ENCODE measurements at places on chromosomes 2 and 18.

DNA sequence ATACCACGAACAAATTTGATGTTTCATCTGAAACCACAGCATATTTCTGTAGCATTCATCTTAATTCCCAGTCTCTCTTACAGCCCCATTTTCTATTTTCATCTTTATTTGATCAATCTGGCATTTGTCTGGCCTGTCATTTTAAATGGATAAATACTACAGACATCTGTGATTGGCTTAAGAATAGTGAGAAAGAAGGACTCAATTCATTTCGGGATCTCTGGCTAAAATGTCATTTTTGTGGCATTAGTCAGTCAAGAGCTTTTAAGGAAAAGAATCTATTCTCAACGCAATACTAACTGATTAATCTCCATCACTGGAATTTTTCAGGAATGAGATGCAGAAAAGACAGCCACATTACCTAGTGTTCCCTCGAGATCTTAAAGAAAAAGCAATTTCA is 585.9 kb downstream of the IRS1 start:
- DNase-seq = no peak
- H3K27ac ChIP-seq = no peak overlapping the region
- no peaks in the 10 kb centered on the region for H3K27me3 ChIP-seq
- H3K4me3 ChIP-seq = no peak overlapping the region
- no peaks in the 10 kb centered on the region for H3K36me3 ChIP-seq
- peaks cover 3% of the 10 kb centered on the region for H3K4me1 ChIP-seq

- H3K4me3 ChIP-seq = peak overlapping the region; percentile 56
- H3K36me3 ChIP-seq = no peaks in the 10 kb centered on the region
- DNase-seq = peak; percentile 23
- peaks cover 22% of the 10 kb centered on the region for H3K4me1 ChIP-seq
- H3K27me3 ChIP-seq = no peaks in the 10 kb centered on the region
Measured at GRCh38 chr2:96537734-96538486, 1.4 kb downstream of the ARID5A start.

GRCh38 chr2:10327896-10328669 is 25.4 kb downstream of the HPCAL1 start:
- peak overlapping the region; percentile 28 for H3K27ac ChIP-seq
- no peaks in the 10 kb centered on the region for H3K27me3 ChIP-seq
- no peak overlapping the region for H3K4me3 ChIP-seq
- H3K36me3 ChIP-seq = no peaks in the 10 kb centered on the region
- DNase-seq = no peak
- H3K4me1 ChIP-seq = peaks cover 65% of the 10 kb centered on the region

DNA sequence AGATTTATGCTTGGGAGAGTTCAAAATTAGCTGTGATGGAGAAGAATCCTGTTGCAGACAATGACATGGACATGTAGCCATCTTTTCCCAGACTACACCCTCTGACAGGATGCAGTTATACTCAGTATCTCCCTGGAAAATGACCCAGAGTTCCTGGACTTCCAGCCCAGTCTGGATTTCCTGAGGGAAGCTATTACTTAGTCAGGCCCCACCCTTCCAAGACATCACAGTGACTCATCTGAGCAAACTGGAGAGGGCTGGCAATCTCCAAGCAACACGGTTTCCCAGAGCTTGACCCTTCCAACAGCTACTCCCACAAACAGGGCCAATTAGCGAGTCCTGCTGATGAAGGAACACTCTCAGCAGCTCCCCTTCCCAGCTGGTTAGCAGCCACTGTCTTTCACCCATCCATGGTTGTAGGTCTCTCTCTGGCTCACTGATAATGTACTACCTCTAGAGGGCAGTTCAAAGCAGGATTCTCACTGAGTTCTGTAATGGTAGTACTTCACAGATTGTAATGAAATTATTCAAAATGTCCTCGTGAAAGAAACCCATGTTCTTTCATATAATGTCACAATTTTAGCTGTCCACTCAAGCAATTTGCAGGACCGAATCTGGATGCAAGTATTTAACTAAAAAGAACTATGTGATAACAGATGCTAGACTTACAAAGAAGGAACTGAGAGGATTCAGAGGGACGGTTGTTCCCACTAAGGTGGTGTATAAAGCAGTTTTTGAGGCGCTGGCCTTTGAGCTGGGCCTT is 110.2 kb downstream of the MDH1 start:
- peak; percentile 93 for DNase-seq
- H3K36me3 ChIP-seq = no peaks in the 10 kb centered on the region
- H3K27ac ChIP-seq = peak overlapping the region; percentile 48
- no peaks in the 10 kb centered on the region for H3K27me3 ChIP-seq
- H3K4me3 ChIP-seq = no peak overlapping the region

DNA sequence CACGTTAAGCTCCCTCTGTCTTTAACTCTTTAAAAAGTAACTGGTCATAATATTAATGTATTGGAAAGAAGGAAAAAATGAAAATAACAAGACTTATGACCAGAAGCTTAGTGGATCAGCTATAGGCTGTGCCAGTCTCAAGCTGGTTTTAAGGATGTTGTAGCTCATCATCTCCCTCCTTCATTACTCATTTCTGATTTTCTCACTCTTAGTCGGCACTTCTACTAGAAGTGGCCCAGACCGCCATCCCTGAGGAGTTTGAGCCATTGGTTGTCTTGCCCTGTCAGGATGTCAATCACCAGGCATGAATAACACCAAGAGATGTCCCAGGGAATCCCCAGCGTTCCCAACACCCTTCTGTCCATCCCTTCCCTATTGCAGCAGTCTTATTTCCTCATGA is 151.5 kb downstream of the ASXL3 start:
- H3K4me1 ChIP-seq = no peaks in the 10 kb centered on the region
- H3K27me3 ChIP-seq = no peaks in the 10 kb centered on the region
- no peak overlapping the region for H3K4me3 ChIP-seq
- H3K36me3 ChIP-seq = no peaks in the 10 kb centered on the region
- no peak for DNase-seq
- H3K27ac ChIP-seq = no peak overlapping the region

- no peaks in the 10 kb centered on the region for H3K4me1 ChIP-seq
- H3K27ac ChIP-seq = no peak overlapping the region
- no peaks in the 10 kb centered on the region for H3K36me3 ChIP-seq
- DNase-seq = no peak
- H3K4me3 ChIP-seq = no peak overlapping the region
Measured at GRCh38 chr2:64220265-64220664, 76.0 kb upstream of the PELI1 start.

DNA sequence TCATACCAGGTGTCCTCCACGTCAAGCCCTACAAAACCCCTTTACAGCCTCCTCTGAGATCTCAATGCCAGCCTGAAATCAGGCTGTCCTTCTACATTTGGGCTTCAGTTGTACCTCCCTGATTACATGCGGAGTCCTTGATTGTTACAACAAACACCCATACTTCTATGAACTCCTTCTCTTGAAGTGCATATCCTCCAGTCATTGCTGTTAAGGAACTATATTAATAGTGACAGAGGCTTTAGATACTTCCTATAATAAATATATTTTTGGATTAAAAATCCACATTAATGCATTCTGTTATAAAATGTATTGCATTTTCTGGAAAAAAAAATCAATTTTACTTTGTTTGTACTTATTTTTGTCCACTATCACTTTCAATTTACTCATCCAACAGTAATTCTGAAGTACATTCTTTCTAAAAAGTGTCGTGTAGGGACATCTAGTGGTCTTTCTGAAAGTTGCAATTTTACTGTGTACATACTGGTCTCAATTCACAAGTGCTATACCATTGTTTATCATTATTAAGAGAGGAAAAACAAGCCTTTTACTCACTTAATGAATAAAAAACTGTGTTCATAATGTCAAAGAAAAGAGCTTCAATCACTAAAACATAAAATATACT is 316.4 kb downstream of the DSEL start:
- no peak overlapping the region for H3K27ac ChIP-seq
- H3K27me3 ChIP-seq = no peaks in the 10 kb centered on the region
- H3K36me3 ChIP-seq = no peaks in the 10 kb centered on the region
- no peak overlapping the region for H3K4me3 ChIP-seq
- peak; percentile 72 for DNase-seq

DNA sequence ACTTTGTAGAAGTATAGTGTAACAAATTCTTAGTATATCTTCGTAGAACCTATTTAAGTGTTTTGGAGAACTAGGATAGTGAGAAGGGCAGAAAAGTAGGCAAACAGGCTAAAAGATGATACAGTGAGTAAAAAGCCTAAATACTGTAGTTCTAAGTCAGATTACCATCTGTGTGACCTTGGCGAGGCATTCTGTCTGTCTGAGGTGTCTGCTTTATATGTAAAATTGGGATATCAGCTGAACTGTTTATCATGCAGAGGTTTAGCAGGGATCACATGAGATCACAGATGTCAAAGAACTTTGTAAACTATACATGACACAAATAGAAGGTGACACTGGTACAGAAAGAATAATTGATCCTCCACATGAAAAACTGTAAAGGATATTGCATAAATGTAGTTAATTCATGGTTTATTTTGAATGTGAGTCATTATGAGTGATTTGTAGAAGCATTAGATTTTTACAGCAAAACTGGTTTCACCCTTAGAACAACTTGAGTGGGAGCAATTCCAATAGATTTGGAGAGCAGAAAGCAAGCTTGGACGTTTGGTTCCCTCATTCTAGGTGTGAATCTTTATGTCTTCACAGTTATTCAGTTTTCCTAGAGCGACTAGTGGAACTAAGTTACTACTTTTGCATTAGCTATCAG is 41.9 kb downstream of the TAF1B start:
- H3K27ac ChIP-seq = no peak overlapping the region
- H3K36me3 ChIP-seq = no peaks in the 10 kb centered on the region
- peak; percentile 13 for DNase-seq
- H3K4me3 ChIP-seq = no peak overlapping the region
- no peaks in the 10 kb centered on the region for H3K4me1 ChIP-seq
- H3K27me3 ChIP-seq = no peaks in the 10 kb centered on the region

GRCh38 chr2:30351116-30351515 is 95.9 kb upstream of the LCLAT1 start:
- H3K36me3 ChIP-seq = no peaks in the 10 kb centered on the region
- no peak for DNase-seq
- peaks cover 5% of the 10 kb centered on the region for H3K4me1 ChIP-seq
- no peaks in the 10 kb centered on the region for H3K27me3 ChIP-seq
- no peak overlapping the region for H3K4me3 ChIP-seq
- no peak overlapping the region for H3K27ac ChIP-seq

- no peaks in the 10 kb centered on the region for H3K27me3 ChIP-seq
- peaks cover 28% of the 10 kb centered on the region for H3K4me1 ChIP-seq
- no peak overlapping the region for H3K27ac ChIP-seq
- peaks cover 20% of the 10 kb centered on the region for H3K36me3 ChIP-seq
Measured at GRCh38 chr2:9847140-9847539, 3.9 kb downstream of the TAF1B start.

DNA sequence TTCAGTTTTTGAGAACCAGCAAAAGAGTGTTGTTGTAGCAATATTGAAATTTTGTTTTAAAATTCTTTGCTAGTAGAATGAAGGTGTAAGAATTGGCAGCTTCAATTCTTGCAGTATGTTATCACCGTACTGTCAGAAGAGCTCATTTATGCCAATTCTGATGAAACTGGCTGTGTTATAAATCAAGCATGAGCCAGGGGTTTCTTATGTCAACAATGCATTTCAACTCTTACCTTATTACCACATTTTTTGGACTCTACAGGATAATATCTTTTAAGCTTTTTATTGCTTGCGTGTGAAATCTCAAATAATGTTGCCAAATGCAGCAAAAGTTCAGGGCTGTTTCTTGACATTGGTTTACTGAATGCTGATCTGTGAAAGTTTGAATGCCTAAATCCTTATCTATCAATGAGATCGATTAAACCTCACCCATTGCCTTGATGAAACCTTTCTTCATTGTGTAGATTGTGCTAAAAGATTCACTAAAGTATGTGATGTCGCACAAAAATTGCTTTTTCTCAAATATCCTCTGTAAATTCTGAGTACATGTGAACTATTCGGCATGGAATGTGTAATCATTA is 1389.3 kb upstream of the ZEB2 start:
- no peak overlapping the region for H3K27ac ChIP-seq
- no peaks in the 10 kb centered on the region for H3K36me3 ChIP-seq
- no peaks in the 10 kb centered on the region for H3K27me3 ChIP-seq
- H3K4me1 ChIP-seq = peaks cover 4% of the 10 kb centered on the region
- H3K4me3 ChIP-seq = no peak overlapping the region

All from endothelial cell of umbilical vein (primary cell).